ENCODE measurements at places on chromosomes 7 and 10. TPM values are rescaled to one million over a fixed set of nuclear protein-coding genes. Genes with fewer than 3 reads are reported as not detected.

- no peak for DNase-seq
Observed at GRCh38 chr7:139651308-139651707, 126.5 kb downstream of the HIPK2 start.

SUN3 gene
- polyA plus RNA-seq, result not detected

DNA sequence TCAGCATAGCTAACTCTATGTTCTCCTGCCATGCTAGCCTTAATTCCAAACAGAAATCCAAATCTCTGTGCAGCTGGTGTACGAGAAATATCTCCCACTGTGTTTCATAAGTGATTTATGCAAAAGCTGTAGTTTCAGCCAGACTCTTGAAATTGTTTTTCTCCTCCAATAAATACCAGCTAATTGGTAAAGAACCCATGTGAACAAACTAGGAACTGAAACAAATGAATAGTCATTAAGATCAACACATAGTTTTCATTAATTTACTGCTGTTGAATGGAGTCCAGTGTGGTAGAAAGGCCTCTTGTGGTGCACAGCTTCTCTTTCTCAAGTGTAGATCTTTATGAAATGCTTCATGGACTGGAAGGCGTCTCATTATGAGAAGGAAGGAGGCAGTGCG lies 18.4 kb downstream of the PPP1R17 start:
- DNase-seq, result no peak

OR2A1 gene
- polyA plus RNA-seq, result not detected

All from kidney (tissue), 22 donors.